ENCODE measurements at places on chromosomes 11 and 22.

DNA sequence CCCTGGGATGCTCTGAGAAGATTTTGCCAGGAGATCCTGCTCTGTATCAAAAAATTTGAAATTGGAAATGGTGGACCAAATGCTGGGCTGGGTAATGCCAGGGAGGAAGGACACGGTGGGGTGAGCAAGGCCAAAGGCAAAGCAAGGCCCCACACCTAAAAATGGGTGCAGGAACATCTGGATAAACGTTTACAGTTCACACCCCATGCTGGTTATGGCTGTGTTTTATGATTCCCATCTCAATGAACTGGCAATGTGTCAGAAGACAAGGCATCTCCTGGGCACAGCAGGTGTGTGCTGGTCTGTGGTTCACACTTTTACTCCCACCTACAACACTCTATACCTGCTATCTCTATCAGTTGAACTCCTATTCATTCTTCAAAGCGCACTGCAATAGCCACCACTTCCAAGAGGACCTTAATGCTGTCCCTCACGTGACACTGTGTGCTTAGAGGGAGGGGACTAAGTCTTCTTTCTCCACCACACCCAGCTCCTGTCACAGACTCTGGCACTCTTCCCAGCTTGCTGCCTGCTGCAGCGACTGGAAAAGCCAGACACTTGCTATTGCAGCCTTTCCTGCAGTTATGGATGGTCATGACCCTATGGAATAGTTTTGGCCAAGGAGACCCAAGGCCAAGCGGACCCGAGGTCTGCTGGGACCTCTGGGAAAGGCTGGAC lies 277.5 kb downstream of the CTTN start:
- no peak for DNase-seq

DNA sequence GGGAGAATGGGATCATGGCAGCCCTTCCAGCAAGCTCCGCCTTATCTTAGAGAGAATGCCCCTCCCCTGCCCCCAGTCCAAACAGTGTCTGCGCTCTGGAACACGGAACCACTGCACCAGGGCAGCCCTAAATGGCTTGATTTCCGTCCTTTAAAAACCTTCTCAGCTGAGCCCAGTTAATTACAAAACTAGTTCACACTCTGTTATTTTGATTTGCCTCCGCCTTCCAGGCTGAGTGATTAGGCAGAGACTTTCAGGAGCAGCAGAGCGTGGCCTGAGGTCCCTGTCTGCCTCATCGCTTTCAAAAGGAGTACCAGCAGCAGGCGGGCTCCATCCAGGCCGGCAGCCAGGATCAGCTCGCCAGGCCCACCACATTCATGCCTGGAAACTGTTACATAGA lies 313.0 kb downstream of the BRD1 start:
- DNase-seq = no peak

DNA sequence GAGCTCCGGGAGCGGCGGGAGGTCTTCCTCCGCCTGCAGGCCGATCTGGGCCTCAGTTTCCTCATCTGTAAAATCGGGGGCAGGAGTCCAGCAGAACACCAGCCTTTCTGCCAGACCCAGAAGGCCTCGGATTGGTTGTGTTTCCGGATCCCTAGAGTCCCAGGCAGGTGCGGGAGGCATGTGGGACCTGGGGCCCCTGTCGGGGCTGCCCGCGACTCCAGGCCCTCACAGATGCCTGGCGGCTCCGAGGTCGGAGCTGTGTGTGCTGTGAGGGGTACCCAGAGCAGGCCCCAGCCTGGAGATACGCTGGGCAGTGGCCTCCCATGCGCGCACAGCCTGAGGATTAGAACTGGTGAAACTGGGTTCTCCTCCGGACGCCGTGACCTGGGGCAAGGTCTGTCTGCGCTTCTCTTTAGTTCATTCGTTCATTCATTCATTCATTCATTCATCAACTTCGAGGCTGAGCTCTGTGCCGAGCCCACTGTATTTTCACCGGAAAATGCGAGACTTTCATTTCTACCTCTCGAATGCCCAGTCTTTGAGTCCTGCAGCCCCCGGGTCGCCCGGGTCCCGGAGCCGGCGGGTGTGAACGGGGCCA lies 24.6 kb downstream of the FLRT1 start:
- DNase-seq = no peak

DNA sequence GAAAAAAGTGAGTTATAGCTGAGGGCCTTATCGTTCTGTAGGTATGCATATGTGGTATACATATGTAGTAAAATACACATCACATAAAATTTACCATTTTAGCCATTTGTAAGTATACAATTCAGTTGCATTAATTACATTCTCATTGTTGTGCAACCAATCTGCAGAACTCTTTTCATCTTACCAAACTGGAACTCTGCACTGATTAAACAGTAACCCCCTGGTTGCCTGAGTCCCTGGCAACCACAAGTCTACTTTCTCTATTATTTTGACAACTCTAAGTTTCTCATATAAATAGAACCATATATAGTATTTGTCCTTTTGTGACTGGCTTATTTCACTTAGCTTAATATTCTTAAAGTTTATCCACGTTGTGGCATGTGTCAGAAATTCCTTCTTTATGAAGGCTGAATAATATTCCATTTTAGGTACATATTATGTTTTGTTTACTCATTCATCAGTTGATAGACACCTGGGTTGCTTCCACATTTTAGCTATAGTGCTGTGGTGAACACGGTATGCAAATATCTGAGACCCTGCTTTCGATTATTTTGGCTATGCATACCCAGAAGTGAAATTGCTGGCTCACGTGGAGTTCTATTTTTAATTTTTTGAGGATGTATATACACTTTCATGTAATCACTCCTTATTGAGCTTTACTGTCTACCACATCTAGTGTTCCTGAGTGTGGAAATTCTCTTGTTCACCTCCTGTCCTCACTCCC lies 1.6 kb upstream of the DDX10 start:
- no peak for DNase-seq

GRCh38 chr11:40269865-40270264 lies 1189.6 kb downstream of the LRRC4C start:
- no peak for DNase-seq

Data from NCI-H526 treated with DMSO at 0.1 percent for 48 hours (cell line).